CD4-positive, alpha-beta memory T cell (primary cell): ENCODE measurements at places on chromosomes 3 and 15. TPM values are rescaled to one million over a fixed set of nuclear protein-coding genes. Genes with fewer than 3 reads are reported as not detected.

DNA sequence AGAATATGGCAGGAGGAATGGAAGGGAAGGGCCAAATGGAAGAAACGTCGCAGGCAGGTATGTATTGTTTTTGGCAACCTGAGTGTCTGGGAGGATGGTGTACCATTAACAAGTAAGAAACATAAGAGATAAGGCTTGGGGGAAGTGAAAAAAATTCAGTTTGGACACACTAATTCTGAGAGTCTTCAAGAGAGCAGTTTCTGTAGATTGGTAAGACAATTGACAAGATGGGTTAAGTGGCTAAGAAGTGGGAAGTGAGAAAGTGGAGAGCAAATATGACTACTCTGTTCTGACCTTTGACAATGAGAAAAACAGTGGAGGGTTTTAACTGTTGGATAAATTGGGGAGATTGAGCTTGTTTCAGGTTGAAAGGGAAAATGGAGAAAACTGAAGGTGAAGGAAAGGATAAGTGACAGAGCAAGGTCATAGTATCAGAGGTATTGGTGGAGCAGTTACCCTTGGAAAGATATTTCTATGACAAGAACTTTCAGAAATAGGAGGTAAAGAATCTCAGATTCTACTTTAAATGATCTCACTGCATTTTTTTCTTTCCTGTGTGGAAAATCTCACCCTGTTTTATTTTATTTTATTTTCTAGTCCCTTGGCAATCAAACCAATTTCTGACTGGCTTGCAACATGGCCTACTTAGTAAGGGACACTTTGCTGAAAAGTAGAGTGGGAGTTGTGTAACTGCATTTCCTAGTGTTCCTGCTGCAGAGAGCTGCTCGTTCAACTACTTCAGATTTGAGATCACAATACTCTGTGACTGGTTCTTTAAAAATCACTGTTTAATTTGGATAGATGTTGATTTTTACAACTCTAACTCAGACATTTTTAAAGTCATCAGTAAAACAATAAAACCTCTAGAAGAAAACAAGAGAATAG lies 23.1 kb upstream of the GABPB1 start:
- no peaks in the 10 kb centered on the region for H3K4me1 ChIP-seq
- H3K36me3 ChIP-seq: no peaks in the 10 kb centered on the region
- no peak overlapping the region for H3K27ac ChIP-seq
- H3K27me3 ChIP-seq: no peaks in the 10 kb centered on the region

The TRH gene
- total RNA-seq: not detected

GRCh38 chr3:66609660-66610561 lies 109.1 kb upstream of the LRIG1 start:
- H3K27ac ChIP-seq: no peak overlapping the region
- no peaks in the 10 kb centered on the region for H3K27me3 ChIP-seq
- H3K4me1 ChIP-seq: peaks cover 3% of the 10 kb centered on the region
- H3K36me3 ChIP-seq: no peaks in the 10 kb centered on the region
- no peak overlapping the region for H3K4me3 ChIP-seq

GRCh38 chr3:141055136-141055535 lies 4.0 kb downstream of the SPSB4 start:
- no peak overlapping the region for H3K27ac ChIP-seq
- peaks cover 8% of the 10 kb centered on the region for H3K27me3 ChIP-seq
- peaks cover 4% of the 10 kb centered on the region for H3K4me1 ChIP-seq
- no peaks in the 10 kb centered on the region for H3K36me3 ChIP-seq
- DNase-seq: no peak

The THSD4 gene
- total RNA-seq: not detected

DNA sequence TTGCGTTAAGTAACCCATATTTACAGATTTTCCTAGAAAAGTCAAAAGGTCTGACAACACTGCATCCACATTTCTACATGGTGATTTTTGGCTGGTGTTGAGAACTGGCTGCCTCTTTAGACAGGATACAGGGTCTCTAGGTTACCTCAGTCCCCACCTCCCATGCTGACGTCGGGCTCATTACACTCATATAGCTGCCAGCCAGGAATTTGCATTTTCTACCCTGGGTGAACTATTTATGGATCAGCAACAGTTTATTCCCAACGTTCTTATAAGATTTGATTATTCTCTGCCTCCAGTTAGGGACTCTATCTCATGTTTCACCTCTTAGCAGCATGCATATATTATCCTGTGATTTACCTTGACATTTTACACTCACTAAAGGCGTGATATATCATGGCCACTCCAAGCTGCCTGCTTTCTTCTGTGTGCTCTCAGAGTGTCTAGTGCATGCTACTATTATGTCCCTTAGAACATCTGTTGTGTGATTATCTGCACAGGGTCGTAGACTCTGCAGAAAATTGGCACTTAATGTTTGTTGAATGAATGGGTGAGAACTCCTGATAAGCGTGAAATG lies 49.0 kb downstream of the CLDN11 start:
- H3K27ac ChIP-seq: no peak overlapping the region
- no peak for DNase-seq
- no peak overlapping the region for H3K4me3 ChIP-seq
- H3K4me1 ChIP-seq: no peaks in the 10 kb centered on the region
- peaks cover 5% of the 10 kb centered on the region for H3K27me3 ChIP-seq

DNA sequence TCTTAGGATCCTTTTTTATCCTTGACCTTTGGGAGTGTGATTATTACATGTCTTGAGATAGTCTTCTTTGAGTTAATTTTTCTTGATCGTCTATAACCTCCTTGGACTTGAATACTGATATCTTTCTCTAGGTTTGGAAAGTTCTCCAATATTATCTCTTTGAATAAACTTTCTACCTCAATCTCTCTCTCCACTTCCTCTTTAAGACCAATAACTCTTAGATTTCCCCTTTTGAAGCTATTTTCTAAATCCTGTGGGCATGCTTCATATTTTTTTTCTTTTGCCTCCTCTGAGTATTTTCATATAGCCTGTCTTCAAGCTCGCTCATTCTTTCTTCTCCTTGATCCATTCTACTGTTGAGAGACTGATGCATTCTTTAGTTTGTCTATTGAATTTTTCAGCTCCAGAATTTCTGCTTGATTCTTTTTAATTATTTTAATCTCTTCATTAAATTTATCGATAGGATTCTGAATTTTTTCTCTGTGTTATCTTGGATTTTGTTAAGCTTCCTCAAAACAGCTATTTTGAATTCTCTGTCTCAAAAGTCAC lies 12.1 kb downstream of the USF3 start:
- no peaks in the 10 kb centered on the region for H3K27me3 ChIP-seq
- H3K4me3 ChIP-seq: no peak overlapping the region
- no peak for DNase-seq
- H3K27ac ChIP-seq: no peak overlapping the region
- no peaks in the 10 kb centered on the region for H3K36me3 ChIP-seq
- H3K4me1 ChIP-seq: no peaks in the 10 kb centered on the region

The ZNF660 gene
- 0.06 TPM for total RNA-seq

The SMCO1 gene
- not detected for total RNA-seq

GRCh38 chr15:35289024-35289617 lies 204.0 kb upstream of the NANOGP8 start:
- no peaks in the 10 kb centered on the region for H3K4me1 ChIP-seq
- H3K27ac ChIP-seq: no peak overlapping the region
- no peaks in the 10 kb centered on the region for H3K36me3 ChIP-seq
- H3K4me3 ChIP-seq: no peak overlapping the region
- no peaks in the 10 kb centered on the region for H3K27me3 ChIP-seq

DNA sequence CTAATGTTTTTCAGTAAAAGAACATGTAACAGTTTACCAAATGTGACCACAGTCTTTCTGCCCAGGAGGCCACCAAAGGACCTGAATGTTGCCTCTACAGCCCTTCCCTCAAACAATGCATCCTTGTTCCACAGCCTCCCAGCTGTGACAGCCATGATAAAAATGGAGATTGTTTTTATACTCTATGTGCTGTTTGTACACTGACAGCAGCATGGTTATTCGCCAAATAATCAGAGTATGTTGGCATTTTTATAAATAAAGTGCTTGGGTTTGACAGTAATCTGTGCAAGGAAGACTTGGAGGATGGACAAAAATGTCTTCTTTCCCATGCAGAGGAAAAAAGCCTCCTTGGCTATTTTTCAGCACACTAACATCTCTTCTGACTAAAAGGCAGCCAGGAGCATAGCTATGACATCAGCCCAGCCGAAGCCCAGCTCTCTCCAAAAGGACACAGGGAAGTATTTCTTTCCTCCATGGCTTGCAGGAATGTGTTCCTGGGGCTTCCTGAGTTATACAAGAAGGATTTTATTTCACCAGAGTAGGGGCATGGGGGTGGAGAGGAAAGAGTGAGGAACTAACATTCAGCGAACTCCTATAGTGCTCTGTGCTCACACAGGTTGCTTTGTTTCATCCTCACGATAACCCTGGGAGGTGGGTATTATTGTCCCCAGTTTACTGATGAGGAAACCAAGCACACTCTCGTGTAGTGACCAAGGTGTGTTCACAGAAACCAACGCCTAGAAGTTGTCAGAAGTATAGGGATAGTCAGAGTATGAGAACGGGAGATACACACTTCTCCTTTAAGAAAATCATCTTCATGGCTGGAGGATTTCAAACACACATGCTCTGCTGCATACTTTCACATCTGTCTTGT lies 339.7 kb downstream of the MECOM start:
- H3K27ac ChIP-seq: no peak overlapping the region
- no peaks in the 10 kb centered on the region for H3K4me1 ChIP-seq
- H3K36me3 ChIP-seq: no peaks in the 10 kb centered on the region
- DNase-seq: no peak

The VGLL3 gene
- total RNA-seq: not detected

DNA sequence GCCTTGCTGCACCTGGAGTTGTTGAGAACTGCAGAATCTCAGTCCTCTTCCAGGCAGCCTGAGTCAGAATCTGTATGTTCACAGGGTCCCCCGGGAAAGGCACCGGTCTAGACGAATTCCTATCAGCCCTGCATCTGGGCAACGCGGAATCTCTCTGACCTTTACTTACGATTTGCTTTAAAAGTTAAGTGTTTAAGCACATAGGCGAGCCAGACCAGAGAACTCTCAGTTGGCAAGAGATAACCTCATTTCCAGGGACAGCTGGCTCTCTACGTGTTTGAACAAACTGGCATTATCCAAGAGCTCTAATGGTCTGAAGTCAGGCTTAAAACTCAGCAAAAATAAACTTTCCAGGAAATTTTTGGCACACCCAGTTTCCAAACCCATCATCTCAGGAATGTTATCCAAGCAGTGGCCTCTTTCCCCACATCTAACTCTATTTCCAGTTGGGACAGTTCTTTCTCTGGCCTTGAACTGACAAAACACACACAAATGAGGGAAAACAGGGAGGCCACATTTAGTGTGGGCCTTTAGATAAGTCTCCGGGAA lies 53.4 kb downstream of the HES1 start:
- no peaks in the 10 kb centered on the region for H3K4me1 ChIP-seq
- no peak overlapping the region for H3K27ac ChIP-seq
- no peaks in the 10 kb centered on the region for H3K27me3 ChIP-seq

DNA sequence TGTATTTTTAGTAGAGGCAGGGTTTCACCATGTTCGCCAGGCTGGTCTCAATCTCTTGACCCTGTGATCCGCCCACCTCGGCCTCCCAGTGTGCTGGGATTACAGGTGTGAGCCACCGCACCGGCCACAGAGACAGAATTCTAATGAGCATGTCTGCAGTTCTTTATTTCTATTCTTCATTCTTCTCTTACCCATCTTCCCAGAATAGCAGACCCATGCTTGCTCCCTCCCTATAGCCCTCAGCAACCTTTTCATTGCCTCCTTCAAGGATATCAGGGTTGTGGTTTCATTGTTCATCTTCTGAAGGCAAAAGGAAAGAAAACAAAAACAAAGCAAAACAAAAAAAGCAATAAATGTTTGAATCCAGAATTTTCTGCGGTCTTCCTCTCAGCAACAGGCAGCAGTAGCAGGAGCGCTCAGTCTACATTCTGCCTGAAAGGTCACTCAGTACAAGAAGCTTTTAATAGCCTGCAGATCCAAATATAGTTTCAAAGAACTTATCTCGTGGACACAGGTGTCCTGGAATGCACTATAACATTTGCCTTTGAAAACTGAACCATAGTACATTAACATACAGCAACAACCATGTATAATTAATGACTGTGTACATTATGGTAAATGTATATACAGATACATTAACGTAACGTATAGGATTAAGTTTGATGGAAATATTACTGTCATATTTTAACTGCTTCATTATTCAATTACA lies at the start of gene SMCO1:
Gene SMCO1 (minus strand): TSS at position 434 of the 709 bp plus-strand sequence. CDS start 137 bp downstream, at position 297.
- H3K36me3 ChIP-seq: no peaks in the 10 kb centered on the region
- no peaks in the 10 kb centered on the region for H3K27me3 ChIP-seq
- no peak within 1 kb of the TSS for H3K4me3 ChIP-seq

The HYAL1 gene
- 0.50 TPM for total RNA-seq

- H3K36me3 ChIP-seq: no peaks in the 10 kb centered on the region
- no peaks in the 10 kb centered on the region for H3K27me3 ChIP-seq
- no peak overlapping the region for H3K27ac ChIP-seq
- no peak for DNase-seq
Observed at GRCh38 chr15:36977659-36978058, 122.7 kb downstream of the MEIS2 start.

The OCA2 gene
- total RNA-seq: not detected

The CALML4 gene
- total RNA-seq: 5.1 TPM

- H3K27me3 ChIP-seq: no peaks in the 10 kb centered on the region
- H3K4me1 ChIP-seq: no peaks in the 10 kb centered on the region
- no peak overlapping the region for H3K27ac ChIP-seq
- H3K36me3 ChIP-seq: no peaks in the 10 kb centered on the region
Observed at GRCh38 chr3:82030916-82031315, 269.5 kb upstream of the GBE1 start.

GRCh38 chr3:79885407-79885806 lies 117.6 kb upstream of the ROBO1 start:
- H3K36me3 ChIP-seq: no peaks in the 10 kb centered on the region
- H3K4me3 ChIP-seq: no peak overlapping the region
- H3K4me1 ChIP-seq: no peaks in the 10 kb centered on the region
- no peak for DNase-seq
- H3K27ac ChIP-seq: no peak overlapping the region

The IFT122 gene
- total RNA-seq: 21.8 TPM

The LINGO1 gene
- not detected for total RNA-seq

DNA sequence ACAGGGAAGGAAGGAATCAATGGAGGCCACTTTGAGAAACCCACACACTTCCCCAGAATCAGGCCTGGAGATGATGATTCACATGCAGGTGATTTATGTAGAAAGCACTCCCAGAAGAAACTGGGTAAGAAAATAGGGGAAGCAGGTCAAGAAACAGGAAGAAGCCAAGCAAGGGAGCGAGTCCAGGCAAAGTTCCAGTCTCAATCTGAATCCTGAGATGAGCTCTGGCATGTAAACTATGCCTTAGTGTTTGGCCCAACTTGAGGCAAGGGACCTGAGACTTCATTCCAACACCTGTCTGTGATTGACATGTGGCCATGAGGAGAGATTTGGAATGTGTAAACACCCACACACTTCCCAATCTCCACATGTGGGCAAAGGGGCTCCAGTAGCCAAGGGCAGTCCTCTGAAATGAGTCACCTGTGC lies 61.6 kb upstream of the CTNNB1 start:
- no peaks in the 10 kb centered on the region for H3K27me3 ChIP-seq
- no peaks in the 10 kb centered on the region for H3K36me3 ChIP-seq
- no peak overlapping the region for H3K27ac ChIP-seq
- H3K4me1 ChIP-seq: peaks cover 11% of the 10 kb centered on the region
- no peak overlapping the region for H3K4me3 ChIP-seq
